ENCODE measurements at places on chromosomes 1 and 21.

DNA sequence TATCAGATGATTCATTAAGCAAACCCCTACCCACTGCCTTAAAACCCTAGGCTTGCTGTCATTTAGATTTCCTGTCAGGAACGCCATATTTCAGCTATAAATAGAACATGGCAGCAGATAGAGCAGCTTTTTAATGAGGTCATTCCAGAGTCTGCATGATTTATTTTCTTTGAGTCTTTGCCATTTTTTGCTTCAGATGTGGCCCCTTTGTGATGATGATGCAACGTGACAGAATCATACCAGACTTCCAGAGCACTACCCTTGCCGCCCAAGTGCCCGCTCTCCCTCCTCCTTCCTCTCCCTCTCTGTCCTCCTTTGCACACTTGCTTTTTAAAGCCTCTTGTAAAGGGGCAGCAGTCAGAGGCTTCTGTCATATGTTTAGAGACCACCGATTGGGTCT, 55.5 kb upstream of the TRIM67 start:
- no peaks in the 10 kb centered on the region for H3K36me3 ChIP-seq
- no peak overlapping the region for H3K4me3 ChIP-seq
- no peaks in the 10 kb centered on the region for H3K27me3 ChIP-seq
- no peaks in the 10 kb centered on the region for H3K4me1 ChIP-seq
- no peak for DNase-seq

DNA sequence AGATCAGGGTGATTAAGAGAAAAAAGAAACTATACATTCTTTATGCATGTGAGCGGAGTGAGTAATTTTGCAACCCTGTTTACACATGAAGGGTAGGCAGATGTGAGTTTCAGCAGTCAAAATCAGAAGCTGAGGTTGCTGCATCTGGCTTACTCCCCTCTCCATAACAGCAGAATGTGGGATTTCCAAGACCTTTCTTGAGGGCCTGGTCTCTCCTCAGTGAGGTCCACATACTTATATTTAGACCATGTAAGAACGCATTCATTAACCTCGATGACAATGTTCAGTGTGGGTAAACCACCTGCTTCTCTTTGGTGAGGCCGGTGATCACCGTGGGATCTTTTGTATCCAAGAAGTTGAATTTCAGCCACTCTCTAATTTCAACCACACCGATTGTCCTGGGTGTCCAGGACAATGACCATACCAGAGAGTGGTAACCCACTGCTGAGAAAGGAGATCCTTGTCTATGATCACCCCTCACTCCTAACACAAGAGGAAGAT, 18.7 kb upstream of the RAP1A start:
- H3K4me1 ChIP-seq = peaks cover 94% of the 10 kb centered on the region
- no peak for DNase-seq
- H3K36me3 ChIP-seq = no peaks in the 10 kb centered on the region
- no peaks in the 10 kb centered on the region for H3K27me3 ChIP-seq
- H3K27ac ChIP-seq = no peak overlapping the region
- H3K4me3 ChIP-seq = no peak overlapping the region

GRCh38 chr1:168960114-168960513, 146.4 kb upstream of the ATP1B1 start:
- H3K27me3 ChIP-seq = no peaks in the 10 kb centered on the region
- no peak overlapping the region for H3K4me3 ChIP-seq
- no peaks in the 10 kb centered on the region for H3K36me3 ChIP-seq
- no peak overlapping the region for H3K27ac ChIP-seq
- no peak for DNase-seq

- no peak overlapping the region for H3K27ac ChIP-seq
- H3K4me1 ChIP-seq = peaks cover 19% of the 10 kb centered on the region
- no peaks in the 10 kb centered on the region for H3K27me3 ChIP-seq
Measured at GRCh38 chr1:51867479-51868232, 10.9 kb downstream of the NRDC start.

GRCh38 chr1:181102841-181103240, 14.3 kb downstream of the IER5 start:
- DNase-seq = no peak
- no peak overlapping the region for H3K27ac ChIP-seq
- H3K4me3 ChIP-seq = no peak overlapping the region
- H3K4me1 ChIP-seq = peaks cover 50% of the 10 kb centered on the region

GRCh38 chr21:46194374-46195334, 10.4 kb upstream of the SPATC1L start:
- no peak overlapping the region for H3K4me3 ChIP-seq
- no peak for DNase-seq
- no peaks in the 10 kb centered on the region for H3K27me3 ChIP-seq
- peaks cover 24% of the 10 kb centered on the region for H3K36me3 ChIP-seq
- no peaks in the 10 kb centered on the region for H3K4me1 ChIP-seq

GRCh38 chr1:182236651-182237077, 154.9 kb downstream of the GLUL start:
- H3K27ac ChIP-seq = no peak overlapping the region
- no peaks in the 10 kb centered on the region for H3K36me3 ChIP-seq
- H3K4me3 ChIP-seq = no peak overlapping the region
- no peak for DNase-seq
- H3K4me1 ChIP-seq = peaks cover 15% of the 10 kb centered on the region

DNA sequence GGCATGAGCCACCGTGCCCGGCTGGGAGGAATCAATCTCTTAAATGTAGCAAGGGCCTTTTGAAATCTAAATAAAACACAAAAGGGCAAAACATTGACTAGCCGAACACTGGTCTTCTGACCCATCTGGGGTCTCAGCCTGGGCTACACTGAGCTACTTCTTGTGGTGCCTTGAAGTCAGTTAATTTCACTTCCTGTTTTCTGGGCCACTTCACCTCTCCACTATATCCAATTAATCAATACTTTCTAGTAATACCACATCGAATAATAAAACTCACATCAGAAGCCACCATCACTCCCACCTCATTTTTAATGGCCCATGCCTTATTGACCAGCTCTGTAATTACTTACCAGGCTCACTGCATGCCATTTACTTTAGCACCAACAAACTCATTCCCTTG, 138.0 kb upstream of the SAMSN1 start:
- no peak overlapping the region for H3K27ac ChIP-seq
- no peak overlapping the region for H3K4me3 ChIP-seq

- no peak overlapping the region for H3K27ac ChIP-seq
- no peaks in the 10 kb centered on the region for H3K4me1 ChIP-seq
- DNase-seq = no peak
- H3K36me3 ChIP-seq = no peaks in the 10 kb centered on the region
- H3K27me3 ChIP-seq = no peaks in the 10 kb centered on the region
Measured at GRCh38 chr1:41347276-41347675, 14.0 kb upstream of the FOXO6 start.

GRCh38 chr1:210358626-210359025, 29.9 kb downstream of the HHAT start:
- no peak overlapping the region for H3K27ac ChIP-seq
- DNase-seq = no peak
- H3K27me3 ChIP-seq = no peaks in the 10 kb centered on the region
- no peaks in the 10 kb centered on the region for H3K36me3 ChIP-seq
- H3K4me3 ChIP-seq = no peak overlapping the region
- H3K4me1 ChIP-seq = no peaks in the 10 kb centered on the region

GRCh38 chr21:37557261-37557950, 190.8 kb downstream of the DYRK1A start:
- no peaks in the 10 kb centered on the region for H3K36me3 ChIP-seq
- H3K4me3 ChIP-seq = no peak overlapping the region
- no peak overlapping the region for H3K27ac ChIP-seq
- H3K27me3 ChIP-seq = no peaks in the 10 kb centered on the region
- H3K4me1 ChIP-seq = no peaks in the 10 kb centered on the region

- H3K4me1 ChIP-seq = peaks cover 4% of the 10 kb centered on the region
- DNase-seq = no peak
- no peaks in the 10 kb centered on the region for H3K36me3 ChIP-seq
- no peaks in the 10 kb centered on the region for H3K27me3 ChIP-seq
- H3K27ac ChIP-seq = no peak overlapping the region
Measured at GRCh38 chr21:45489722-45489982, 52.6 kb downstream of the SLC19A1 start.

- no peaks in the 10 kb centered on the region for H3K4me1 ChIP-seq
- peaks cover 4% of the 10 kb centered on the region for H3K27me3 ChIP-seq
- no peak overlapping the region for H3K27ac ChIP-seq
Measured at GRCh38 chr1:42144711-42145388, 8.4 kb upstream of the GUCA2B start.

DNA sequence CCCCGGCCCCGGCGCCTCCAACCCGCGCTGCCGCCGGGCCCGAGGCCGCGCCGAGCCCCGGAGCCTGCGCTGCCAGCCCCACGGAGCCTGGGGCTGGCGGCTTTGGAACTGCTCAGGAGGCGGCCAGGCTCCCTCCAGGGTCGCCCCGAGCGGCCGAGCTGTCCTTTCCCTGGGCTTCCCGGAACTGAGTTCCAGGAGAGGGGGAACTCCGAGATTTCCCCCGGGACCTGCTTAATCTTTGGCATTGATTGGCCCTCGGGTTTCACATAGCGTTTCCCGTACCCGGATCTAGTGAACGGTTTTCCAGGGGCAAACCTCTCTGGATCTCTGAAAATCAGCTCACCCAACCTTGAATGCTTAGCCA, 504 bp downstream of the H6PD start:
- H3K36me3 ChIP-seq = no peaks in the 10 kb centered on the region
- H3K27ac ChIP-seq = peak overlapping the region; percentile 80
- no peaks in the 10 kb centered on the region for H3K27me3 ChIP-seq
- peak overlapping the region; percentile 81 for H3K4me3 ChIP-seq

DNA sequence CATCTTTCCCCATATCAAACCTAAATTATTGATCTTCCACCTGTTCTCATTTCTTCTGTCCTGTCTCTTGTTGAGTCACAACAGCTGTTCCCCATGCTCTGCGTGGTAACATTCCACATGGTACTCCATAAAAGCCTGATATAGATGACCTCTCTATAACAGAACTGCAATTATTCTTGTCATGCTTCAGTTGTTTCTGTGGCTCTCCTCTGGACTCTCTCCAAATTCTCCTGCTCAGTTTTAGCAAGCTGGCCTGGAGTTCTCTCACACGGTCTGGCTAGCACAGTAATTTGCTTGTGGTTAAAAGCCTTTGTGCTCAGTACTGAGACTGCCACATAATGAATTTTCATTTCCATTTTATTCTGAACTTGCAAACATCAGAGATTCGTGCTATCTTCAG, 10.6 kb upstream of the LRRC39 start:
- H3K27ac ChIP-seq = no peak overlapping the region
- H3K36me3 ChIP-seq = no peaks in the 10 kb centered on the region
- no peaks in the 10 kb centered on the region for H3K4me1 ChIP-seq
- H3K4me3 ChIP-seq = no peak overlapping the region
- no peak for DNase-seq

- DNase-seq = no peak
- no peaks in the 10 kb centered on the region for H3K36me3 ChIP-seq
- no peaks in the 10 kb centered on the region for H3K27me3 ChIP-seq
- no peak overlapping the region for H3K4me3 ChIP-seq
Measured at GRCh38 chr1:171055966-171056643, 34.6 kb upstream of the FMO3 start.

- H3K27me3 ChIP-seq = no peaks in the 10 kb centered on the region
- H3K4me3 ChIP-seq = no peak overlapping the region
- peaks cover 17% of the 10 kb centered on the region for H3K4me1 ChIP-seq
- no peak overlapping the region for H3K27ac ChIP-seq
- no peaks in the 10 kb centered on the region for H3K36me3 ChIP-seq
- DNase-seq = peak; percentile 30
Measured at GRCh38 chr1:33298623-33299277, 22.1 kb downstream of the A3GALT2 start.

- DNase-seq = no peak
- no peak overlapping the region for H3K4me3 ChIP-seq
- H3K36me3 ChIP-seq = no peaks in the 10 kb centered on the region
- no peaks in the 10 kb centered on the region for H3K27me3 ChIP-seq
Measured at GRCh38 chr1:206793620-206794019, 21.3 kb upstream of the IL10 start.
